NB4 (cell line): ENCODE measurements at places on chromosomes 6 and 20.
A peak's percentile ranks its signal among the peaks of the same experiment; 100 is the strongest.

DNA sequence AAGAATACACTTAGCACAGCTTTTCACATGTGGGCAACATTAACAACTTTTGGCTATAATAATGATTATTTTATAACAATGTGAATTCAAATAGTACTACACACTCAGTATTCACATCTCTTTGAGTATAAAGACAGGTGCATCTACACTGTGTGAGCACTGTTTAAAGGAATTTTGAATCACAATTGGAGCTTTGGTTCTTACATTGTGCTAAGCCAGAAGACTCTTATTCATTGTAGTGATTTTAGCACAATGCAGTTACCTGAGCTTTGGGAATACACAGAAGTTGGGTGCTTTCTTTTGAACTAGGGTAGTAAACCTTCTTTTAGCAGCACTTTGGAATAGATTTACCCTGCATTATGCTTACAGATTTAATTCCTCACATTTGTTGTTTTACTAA lies 20.5 kb downstream of the RIMS1 start:
- no peak for DNase-seq

GRCh38 chr20:61903575-61904340 lies 161.9 kb downstream of the TAF4 start:
- DNase-seq: peak; percentile 29

GRCh38 chr6:36722879-36723278 lies 25.3 kb downstream of the RAB44 start:
- DNase-seq: no peak

DNA sequence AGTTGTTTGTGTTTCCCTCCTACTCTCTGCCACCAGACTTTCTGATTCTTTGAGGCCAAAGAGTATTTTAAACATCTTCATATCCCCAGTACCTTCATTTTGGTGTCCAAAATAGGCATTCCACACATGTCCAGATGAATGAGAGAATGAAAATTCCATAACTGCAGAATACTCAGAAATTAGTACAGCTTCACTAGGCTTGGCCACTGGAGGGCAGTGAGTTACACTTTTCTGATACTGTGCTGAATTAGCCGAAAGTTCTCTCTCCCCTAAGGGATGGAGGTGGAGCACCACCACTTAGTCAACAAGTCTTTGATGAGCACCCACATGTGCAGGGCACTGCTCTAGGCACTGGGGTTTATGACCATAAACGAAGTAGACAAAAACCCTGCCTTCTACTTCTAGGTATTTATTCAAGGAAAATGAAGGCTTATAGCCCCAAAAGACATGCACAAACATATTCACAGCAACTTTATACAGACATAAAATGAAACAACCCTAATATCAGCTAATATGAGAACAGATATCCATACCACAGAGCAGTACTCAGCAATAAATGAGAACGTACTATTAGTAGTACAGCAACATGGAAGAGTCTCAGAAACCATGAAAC lies 46.1 kb upstream of the TMEM217 start:
- peak; percentile 51 for DNase-seq

- DNase-seq: no peak
Observed at GRCh38 chr20:62473717-62474603, 1.8 kb downstream of the GATA5 start.

- no peak for DNase-seq
Observed at GRCh38 chr6:142476452-142476851, 174.6 kb downstream of the ADGRG6 start.

DNA sequence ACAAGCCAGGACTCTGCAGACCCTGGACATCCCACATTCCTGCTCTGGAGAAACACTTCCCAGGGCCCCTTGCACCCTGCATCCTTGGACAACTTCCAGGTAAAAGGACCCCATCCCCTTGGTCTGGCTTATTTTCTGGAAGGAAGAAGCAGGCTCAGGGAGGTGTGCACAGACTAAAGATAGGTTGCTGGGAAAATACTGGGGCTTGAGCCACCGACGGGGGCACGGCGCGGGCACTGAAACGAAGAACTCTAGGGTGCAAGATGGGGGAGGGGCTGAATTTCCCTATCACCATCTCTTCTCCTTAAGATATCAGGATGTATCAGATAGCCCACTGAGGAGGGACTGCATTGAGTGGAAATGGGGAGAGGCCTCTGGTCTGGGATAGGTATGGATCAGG lies 805 bp downstream of the FRS3 start:
- DNase-seq: no peak

DNA sequence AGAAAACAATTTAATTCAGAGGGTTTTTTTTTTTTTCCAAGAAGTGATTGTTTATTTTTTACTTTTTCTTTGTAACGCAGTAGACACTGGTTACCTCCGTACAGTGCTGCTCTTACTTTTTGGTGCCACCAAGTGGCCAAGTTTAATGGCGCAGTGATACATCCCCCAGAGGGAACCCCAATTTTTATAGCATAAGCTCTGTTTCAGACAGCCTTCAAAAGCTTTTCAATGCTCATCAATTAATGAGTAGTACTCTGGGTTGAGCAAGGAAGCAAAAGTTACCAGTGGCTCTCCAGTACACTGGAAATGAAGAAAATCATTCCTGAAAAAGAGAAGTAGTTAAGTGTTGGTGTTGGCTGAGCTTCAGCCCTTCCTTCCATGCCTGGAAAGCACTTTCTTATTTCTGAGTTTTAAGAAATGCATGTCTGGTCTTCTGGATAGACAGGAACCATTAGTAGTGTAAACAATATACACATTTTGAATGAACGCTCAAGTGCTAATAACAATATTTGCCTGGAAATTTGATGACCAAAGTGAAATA lies 129.1 kb upstream of the SMLR1 start:
- DNase-seq: peak; percentile 43
